ENCODE measurements at places on chromosomes 16 and 17.
A peak's percentile ranks its signal among the peaks of the same experiment; 100 is the strongest.

DNA sequence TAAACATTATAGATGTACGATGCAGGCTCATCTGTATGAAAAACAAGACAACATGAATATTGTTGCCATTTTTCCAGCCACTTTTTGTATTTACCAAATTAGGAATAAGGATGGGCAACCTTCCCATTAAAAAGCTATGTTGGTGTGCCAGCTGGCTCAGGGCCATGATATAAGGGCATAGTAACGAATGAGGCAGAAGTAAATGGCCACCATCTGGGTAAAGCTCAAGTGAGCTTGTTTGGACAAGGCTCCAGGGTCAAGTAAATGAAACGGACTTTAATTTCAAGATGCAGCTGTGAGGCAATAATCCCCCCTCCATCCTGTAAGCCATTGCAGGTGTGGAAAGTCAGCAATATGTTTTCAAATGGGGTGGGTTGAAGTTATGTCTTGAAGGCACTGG lies 930.9 kb upstream of the CDH8 start:
- no peak for DNase-seq

- DNase-seq, result no peak
Observed at GRCh38 chr16:86464044-86464443, 46.3 kb upstream of the FOXF1 start.

- peak; percentile 2 for DNase-seq
Observed at GRCh38 chr17:44795421-44795820, 34.7 kb downstream of the GJC1 start.

DNA sequence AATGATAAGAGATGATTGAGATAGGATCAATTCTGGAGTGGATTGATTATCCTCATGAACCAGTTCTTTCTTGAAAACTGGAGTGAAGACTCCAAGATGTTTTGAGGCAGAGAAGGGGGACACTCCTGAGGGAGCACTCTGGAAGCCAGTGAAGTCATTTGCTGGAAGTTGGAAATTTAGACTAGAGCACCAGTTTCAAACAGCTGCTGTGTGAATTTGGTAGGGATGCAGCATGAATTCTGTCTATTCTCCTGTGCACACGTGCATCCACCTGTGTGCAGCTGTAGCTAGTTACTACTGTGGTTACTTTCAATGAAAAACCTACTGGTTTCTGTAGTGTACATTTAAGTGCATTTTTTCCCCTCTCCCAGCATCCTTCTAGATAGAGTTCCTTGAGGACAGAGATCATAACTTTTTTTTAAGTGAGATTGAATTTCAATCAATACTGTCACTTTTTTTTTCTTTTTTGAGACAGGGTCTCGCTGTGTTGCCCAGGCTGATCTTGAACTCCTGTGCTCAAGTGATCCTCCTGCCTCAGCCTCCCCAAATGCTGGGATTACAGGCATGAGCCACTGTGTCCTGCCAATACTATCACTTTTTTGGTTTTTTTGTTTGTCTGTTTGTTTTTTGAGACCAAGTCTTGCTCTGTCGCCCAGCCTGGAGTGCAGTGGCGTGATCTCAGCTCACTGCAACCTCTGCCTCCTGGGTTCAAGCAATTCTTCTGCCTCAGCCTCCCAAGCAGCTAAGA lies 65.9 kb downstream of the TUBD1 start:
- no peak for DNase-seq

DNA sequence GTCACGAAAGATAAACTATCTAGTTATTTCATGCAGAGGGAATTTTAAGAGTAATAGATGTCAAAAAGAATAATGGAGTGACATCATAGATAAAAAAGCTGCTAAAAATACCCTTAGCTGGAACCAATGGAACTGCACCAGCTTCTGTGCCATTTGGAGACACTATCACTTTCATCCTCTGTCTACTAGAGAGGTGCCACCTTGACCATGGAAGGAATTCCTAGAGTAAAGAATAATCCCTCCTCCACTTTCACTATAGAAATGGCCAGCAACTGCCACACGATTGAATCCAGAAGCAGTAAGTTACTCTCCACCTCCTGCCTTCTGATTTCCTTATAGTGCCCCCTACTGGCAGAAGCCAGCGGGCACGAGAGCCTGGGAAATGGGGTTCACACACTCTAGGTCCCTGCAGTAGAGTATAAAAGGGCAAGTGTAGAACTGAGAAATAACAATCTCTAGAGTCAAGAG lies 2.8 kb upstream of the ALDH3A2 start:
- DNase-seq, result peak; percentile 69

DNA sequence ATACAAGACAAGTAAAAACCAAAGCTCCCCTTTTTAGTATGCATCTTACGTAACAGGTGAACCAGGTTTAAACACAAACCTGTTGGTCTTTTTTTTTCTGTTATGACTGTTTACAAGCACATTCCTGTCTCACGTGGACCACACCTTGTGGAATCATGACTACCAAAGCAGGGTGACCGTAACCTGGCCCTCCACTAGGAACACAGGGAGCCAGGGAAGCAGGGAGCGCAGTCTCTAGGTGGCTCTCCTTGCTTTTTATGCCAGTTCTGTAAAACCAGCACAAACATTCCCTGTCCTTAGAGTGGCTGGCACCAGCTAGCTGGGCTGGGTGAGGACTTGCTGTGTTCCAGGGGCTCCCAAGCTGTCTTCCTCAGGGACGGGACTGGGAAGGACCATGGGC lies 44.1 kb downstream of the DDX19A start:
- no peak for DNase-seq

Measured in inflammatory macrophage treated with lipopolysaccharide for 4 hours (primary cell).